ENCODE measurements at places on chromosomes 13 and 19.

DNA sequence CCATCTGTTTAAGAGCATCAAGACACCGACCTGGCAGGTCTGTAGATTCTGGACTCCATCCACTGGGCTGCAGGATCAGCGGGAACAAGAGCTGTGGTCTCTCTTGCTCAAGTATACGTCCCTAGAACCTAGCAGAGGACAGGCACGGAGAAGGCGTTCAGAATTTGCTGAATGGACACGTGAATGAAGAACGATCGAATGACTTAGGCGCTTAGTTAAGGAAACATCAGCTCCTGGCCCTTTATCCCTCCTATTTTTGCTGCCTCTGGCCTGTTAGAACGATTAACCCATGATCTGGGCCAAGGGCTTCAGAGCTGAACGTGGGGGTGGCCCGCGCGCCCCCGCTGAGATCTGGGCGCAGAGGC lies 953 bp downstream of the DZIP1 start:
- no peak for DNase-seq

GRCh38 chr13:44218501-44219240 lies 155.0 kb upstream of the SERP2 start:
- DNase-seq: no peak

- no peak for DNase-seq
Measured at GRCh38 chr13:101230271-101230890, 185.9 kb downstream of the NALCN start.

DNA sequence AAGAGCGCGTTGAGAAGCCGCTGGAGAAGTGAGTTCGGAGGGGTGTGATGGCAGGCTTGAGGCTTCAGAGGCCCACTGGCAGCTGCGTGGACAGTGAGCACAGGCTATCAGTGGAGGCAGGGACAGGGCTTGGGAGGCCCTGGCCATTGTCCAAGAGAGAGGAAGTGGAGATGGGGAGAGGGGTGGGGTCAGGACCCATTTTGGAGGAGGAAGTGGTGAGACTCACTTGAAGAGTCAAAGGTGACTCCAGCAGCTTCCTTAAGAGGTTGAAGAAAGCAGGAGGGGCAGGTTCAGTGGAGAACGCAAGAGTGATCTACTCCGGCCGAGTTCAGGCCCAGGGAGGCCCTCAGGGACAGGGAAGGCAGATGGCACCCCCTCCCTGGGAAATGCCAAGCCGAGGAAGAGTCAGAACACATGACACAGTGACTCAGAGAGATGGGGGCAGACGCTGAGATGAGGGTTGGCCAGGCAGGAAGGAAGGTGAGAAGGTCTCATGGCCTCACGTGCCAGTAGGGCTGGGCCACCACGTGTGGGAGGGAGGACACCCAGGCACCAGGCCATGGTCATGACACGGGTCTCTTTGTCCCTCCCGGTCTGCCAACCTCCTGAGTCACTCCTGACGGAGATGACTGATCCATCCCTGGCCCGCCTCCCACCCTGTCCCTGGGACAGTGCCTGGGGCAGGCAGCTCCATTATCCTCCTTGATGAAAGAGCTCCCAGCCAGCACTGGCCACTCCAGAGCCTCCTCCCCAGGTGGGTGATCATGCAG lies 10.1 kb upstream of the CD22 start:
- DNase-seq: no peak

GRCh38 chr19:18501832-18502231 lies 20.0 kb downstream of the ELL start:
- no peak for DNase-seq

DNA sequence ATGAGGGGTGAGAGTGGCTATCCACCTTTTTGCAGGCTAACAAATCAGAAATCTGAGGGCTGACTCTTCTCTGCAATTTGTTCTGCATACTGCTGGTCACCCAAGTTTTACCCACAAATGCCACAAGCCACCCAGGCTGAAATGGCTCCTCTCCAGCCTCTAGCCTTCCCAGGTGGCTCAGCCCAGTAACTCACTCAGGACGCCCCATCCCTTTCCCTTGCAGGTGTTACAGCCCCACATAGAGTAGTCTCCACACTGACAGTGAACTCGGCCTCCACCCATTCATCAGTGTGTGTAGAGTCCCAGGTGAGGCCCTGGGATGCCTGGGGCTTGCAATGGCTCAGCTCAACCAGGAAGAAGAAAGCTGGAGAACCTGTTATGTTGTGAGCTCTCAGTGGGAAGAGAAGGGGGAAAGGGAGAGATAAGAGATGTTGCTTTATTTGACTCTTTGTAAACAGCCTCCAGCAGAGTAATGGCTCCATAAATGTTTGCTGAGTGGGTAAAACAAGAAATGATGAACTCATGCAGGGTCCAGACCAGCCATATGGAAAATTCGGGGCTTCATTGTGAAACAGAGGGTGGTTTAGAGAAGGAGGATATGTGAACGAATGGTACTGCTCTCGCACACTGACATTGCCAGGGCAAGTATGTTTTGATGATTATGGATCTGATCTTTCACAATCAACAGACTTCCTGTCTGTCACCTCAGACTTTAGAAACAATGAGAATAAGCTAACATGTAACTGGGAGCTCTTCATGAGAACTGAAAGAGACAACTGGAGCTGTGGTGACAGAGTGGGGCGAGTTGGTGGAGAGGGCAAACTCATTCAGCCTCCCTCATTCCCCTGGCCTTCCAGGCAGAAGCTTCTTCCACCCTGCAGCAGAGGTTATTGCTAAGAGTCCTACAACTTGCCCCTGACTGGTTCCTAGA lies 74.2 kb upstream of the RFC3 start:
- no peak for DNase-seq

GRCh38 chr13:56869671-56870070 lies 271.0 kb upstream of the PRR20A start:
- no peak for DNase-seq

Measured in liver (tissue), 10 donors.